NCI-H526 treated with DMSO at 0.1 percent for 48 hours (cell line): ENCODE measurements at places on chromosomes 5 and 9.

DNA sequence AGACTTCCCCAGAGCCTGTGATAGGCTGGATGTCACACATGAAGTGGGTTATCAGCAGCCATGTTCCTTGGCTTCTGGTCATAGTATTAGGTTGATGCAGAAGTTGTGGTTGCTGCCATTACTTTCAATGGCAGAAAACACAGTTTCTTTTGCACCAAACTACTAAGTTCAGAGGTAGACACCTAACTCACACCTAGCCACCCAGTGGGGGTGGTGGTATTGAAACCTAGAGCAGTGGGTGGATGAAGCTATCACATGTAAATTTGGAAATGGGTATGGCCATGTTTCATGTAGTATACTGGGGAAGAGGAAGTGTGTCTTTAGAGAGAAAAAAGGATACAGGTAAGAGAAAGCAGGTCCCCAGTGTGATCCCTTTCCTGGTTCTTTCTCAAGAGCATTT, 347.9 kb upstream of the SEMA6A start:
- no peak for DNase-seq

- DNase-seq, result no peak
These were observed 159.1 kb downstream of the DAB2IP start for GRCh38 chr9:121810489-121810888.

- DNase-seq, result no peak
These were observed 289.5 kb upstream of the MPDZ start for GRCh38 chr9:13568841-13569601.

- no peak for DNase-seq
These were observed 196.2 kb downstream of the HSPA4 start for GRCh38 chr5:133247881-133248624.

- no peak for DNase-seq
These were observed 25.9 kb upstream of the UNC5A start for GRCh38 chr5:176784218-176785165.

- DNase-seq, result no peak
These were observed 15.5 kb upstream of the ERMP1 start for GRCh38 chr9:5848372-5848882.

GRCh38 chr9:125886365-125886764, 139.2 kb downstream of the PBX3 start:
- no peak for DNase-seq

- no peak for DNase-seq
These were observed 44.0 kb downstream of the VAV2 start for GRCh38 chr9:133948131-133948530.

- DNase-seq, result no peak
These were observed 7.3 kb upstream of the RGS3 start for GRCh38 chr9:113456235-113456634.

- DNase-seq, result no peak
These were observed 207.6 kb upstream of the S1PR3 start for GRCh38 chr9:88783711-88784083.

DNA sequence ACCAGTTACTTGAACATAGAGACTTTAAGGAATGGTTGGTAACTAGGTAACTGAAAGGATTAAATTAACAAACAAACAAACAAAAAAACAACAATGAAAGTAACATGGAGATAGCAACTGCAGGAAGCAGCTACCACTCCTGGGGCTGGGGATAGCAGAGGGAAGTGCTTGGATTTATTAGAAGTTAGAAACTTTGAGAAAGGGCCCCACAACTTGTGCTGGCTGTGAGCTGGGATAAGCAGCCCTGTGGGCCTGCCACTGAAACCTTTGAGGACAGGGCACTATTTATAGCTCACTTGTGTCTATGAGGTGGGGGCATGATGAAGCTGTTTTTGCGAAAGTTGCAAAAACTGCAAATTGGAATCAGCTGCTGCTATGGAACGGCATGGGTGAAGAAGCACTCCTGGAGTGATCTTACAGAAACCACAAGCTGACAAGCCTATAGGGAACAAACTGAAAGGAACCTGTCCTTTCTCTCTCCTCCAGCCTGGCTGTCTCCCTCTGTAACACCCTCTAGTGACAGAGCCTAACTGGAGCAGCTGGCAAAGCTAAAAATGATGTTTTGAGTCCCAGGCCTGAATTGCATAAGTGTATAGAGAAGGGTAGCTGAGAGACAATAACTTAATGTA, 91.4 kb upstream of the RANBP6 start:
- no peak for DNase-seq

GRCh38 chr9:89425024-89425805, 72.7 kb downstream of the SEMA4D start:
- DNase-seq, result no peak

- DNase-seq, result no peak
These were observed 295.0 kb downstream of the PDE4D start for GRCh38 chr5:59598547-59598874.

GRCh38 chr9:127628758-127629467, 16.8 kb downstream of the STXBP1 start:
- no peak for DNase-seq

GRCh38 chr9:20506099-20506900, 116.0 kb downstream of the MLLT3 start:
- DNase-seq, result no peak

DNA sequence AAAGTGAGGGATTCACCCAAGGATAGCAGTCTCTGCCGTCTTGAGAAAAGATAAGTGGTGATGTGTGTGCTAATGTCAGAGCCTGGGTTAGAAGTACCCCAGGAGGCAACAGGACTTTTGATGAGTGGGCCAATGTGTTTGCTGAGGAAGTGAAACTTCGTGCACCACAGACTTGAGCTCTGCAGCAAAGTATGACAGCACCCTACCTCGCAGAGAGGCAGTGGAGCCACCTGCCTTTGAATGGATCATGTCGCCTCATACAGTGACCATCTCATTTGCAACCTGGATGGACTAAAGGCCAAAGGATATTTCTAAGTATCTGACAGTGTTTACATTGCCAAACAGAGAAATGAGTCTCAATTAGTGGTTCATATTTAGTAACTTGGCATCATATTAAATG, 593.9 kb upstream of the GRAMD2B start:
- no peak for DNase-seq
